ENCODE measurements at places on chromosomes 16 and 17.

GRCh38 chr17:47257651-47258339, 4.2 kb downstream of the ITGB3 start:
- DNase-seq, result no peak
- H3K4me1 ChIP-seq, result peaks cover 25% of the 10 kb centered on the region
- no peak overlapping the region for H3K4me3 ChIP-seq
- H3K27ac ChIP-seq, result no peak overlapping the region
- H3K36me3 ChIP-seq, result no peaks in the 10 kb centered on the region

GRCh38 chr17:18167421-18167820, 16.2 kb upstream of the ALKBH5 start:
- no peak overlapping the region for H3K4me3 ChIP-seq
- no peaks in the 10 kb centered on the region for H3K4me1 ChIP-seq
- no peak for DNase-seq
- H3K36me3 ChIP-seq, result no peaks in the 10 kb centered on the region
- no peak overlapping the region for H3K27ac ChIP-seq
- peaks cover 1% of the 10 kb centered on the region for H3K27me3 ChIP-seq

GRCh38 chr17:17783825-17784656, 52.7 kb downstream of the SREBF1 start:
- H3K27me3 ChIP-seq, result peaks cover 8% of the 10 kb centered on the region
- no peak for DNase-seq
- no peaks in the 10 kb centered on the region for H3K36me3 ChIP-seq
- H3K27ac ChIP-seq, result peak overlapping the region; percentile 37
- H3K4me3 ChIP-seq, result peak overlapping the region; percentile 79
- peaks cover 17% of the 10 kb centered on the region for H3K4me1 ChIP-seq

- H3K36me3 ChIP-seq, result peaks cover 11% of the 10 kb centered on the region
- peaks cover 13% of the 10 kb centered on the region for H3K4me1 ChIP-seq
- H3K27me3 ChIP-seq, result no peaks in the 10 kb centered on the region
- H3K27ac ChIP-seq, result no peak overlapping the region
- no peak for DNase-seq
- H3K4me3 ChIP-seq, result no peak overlapping the region
Observed at GRCh38 chr17:47913050-47913449, 17.0 kb downstream of the SP2 start.

- H3K4me3 ChIP-seq, result no peak overlapping the region
- H3K27ac ChIP-seq, result no peak overlapping the region
- no peaks in the 10 kb centered on the region for H3K36me3 ChIP-seq
- no peaks in the 10 kb centered on the region for H3K4me1 ChIP-seq
- H3K27me3 ChIP-seq, result no peaks in the 10 kb centered on the region
- no peak for DNase-seq
Observed at GRCh38 chr16:20004931-20005330, 68.8 kb downstream of the GPR139 start.

GRCh38 chr16:29807426-29808218, 1.3 kb downstream of the MAZ start:
- peak; percentile 93 for DNase-seq
- peaks cover 46% of the 10 kb centered on the region for H3K36me3 ChIP-seq
- H3K4me1 ChIP-seq, result peaks cover 39% of the 10 kb centered on the region
- peak overlapping the region; percentile 95 for H3K4me3 ChIP-seq
- H3K27me3 ChIP-seq, result peaks cover 5% of the 10 kb centered on the region
- peak overlapping the region; percentile 98 for H3K27ac ChIP-seq

DNA sequence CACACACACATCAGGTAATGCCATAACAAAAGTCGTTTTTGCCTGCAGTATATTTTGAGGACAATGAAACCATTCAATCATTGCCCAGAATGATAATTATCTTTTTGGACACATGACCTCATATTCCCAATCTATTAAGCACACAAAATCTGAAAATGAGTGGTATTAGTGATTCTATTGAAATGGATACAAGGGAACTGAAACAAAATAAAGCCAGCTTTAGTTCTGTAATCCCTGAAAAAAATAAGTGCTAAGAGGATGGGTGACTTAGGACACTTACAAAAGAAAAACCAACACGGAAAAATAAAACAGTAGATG, 128.3 kb upstream of the MAF start:
- H3K4me1 ChIP-seq, result no peaks in the 10 kb centered on the region
- no peak for DNase-seq
- H3K27ac ChIP-seq, result no peak overlapping the region
- H3K4me3 ChIP-seq, result no peak overlapping the region

DNA sequence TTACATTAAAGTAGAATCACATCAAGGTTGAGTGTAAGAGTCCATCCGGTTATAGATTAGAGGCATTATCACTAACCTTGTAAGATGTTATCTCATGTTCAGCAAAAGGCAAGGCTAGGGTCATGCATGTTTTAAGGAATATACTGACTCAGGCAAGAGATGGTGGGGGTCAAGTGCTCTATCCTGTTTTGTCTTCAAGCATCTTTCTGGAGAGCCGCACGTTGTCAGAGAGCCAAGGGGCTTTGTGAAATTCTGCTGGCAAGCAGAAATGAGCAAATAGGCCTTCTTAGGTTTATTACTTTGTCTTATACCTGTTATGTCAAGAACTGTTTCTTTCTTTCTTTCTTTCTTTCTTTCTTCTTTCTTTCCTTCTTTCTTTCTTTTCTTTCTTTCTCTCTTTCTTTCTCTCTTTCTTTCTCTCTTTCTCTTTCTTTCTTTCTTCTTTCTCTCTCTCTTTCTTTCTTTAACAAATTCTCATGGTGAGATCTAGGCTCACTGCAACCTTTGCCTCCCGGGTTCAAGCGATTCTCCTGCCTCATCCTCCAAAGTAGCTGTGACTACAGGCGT, 47.3 kb upstream of the IL34 start:
- H3K4me3 ChIP-seq, result no peak overlapping the region
- H3K27ac ChIP-seq, result no peak overlapping the region
- H3K4me1 ChIP-seq, result no peaks in the 10 kb centered on the region
- peaks cover 7% of the 10 kb centered on the region for H3K27me3 ChIP-seq
- no peaks in the 10 kb centered on the region for H3K36me3 ChIP-seq

DNA sequence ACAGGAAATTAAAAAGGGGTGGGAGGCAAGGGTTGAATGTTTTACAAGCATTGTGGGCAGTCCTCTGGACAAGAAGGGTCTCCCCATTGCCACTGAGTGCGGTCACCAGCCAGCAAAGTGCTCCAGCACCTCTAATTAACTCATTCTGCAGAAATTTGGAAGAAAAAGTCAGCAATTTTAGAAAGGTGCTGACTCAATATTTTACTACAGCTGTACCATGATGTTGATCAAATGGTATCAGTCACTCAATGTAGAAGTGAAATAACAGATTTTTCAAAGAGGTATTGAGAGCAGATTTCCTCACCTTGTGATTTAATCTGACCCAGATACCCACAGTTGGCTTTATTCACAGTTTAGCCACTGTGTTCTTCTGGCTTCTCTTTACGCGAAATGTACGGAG, 96.7 kb downstream of the PMP22 start:
- peaks cover 4% of the 10 kb centered on the region for H3K27me3 ChIP-seq
- H3K4me3 ChIP-seq, result no peak overlapping the region
- no peaks in the 10 kb centered on the region for H3K4me1 ChIP-seq
- DNase-seq, result no peak
- H3K36me3 ChIP-seq, result no peaks in the 10 kb centered on the region

DNA sequence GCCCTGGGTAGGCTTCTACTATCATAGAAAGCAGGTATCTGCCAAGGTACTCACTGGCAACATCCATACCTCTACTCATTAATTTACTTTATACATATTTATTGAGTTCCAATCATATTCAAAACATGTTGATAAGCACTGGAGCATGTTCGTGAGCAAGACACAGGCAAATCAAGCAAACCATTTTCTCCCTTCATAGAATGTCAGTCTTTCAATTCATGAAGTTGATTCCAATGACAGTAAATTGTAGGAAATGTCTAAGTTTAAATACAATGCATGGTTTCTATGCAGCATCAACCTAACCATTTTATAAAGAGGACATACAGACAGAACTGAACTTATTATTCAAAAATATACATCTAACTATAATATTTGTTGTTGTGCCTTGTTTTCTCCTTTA, 978.6 kb downstream of the CDH8 start:
- no peak overlapping the region for H3K4me3 ChIP-seq
- no peaks in the 10 kb centered on the region for H3K27me3 ChIP-seq
- H3K27ac ChIP-seq, result no peak overlapping the region

DNA sequence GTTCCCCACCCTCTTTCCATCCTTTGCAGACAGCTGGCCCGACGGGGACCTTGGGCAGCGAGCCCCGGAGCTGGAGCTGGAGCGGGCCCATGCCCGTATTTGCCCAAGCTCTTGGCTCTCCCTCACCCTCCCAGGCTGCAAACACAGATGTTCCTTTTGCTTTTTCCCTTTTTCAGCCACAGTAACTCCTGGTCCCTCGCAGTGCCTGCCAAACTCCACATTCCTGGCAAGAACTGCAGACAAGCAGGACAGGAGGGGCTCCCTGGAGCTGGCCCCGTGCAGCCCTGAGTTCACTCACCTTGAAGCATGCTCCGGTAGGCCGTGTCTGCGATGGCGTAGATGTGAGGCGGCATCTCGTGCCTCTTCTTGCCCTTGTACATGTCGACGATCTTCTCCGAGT, 33.9 kb downstream of the MYH11 start:
- H3K36me3 ChIP-seq, result no peaks in the 10 kb centered on the region
- H3K27me3 ChIP-seq, result no peaks in the 10 kb centered on the region
- H3K4me3 ChIP-seq, result no peak overlapping the region
- DNase-seq, result no peak

GRCh38 chr16:82024316-82024715, 10.7 kb upstream of the HSD17B2 start:
- no peak for DNase-seq
- no peak overlapping the region for H3K4me3 ChIP-seq
- no peaks in the 10 kb centered on the region for H3K36me3 ChIP-seq
- H3K4me1 ChIP-seq, result no peaks in the 10 kb centered on the region
- no peak overlapping the region for H3K27ac ChIP-seq

GRCh38 chr16:53055541-53056391, 975 bp downstream of the CHD9 start:
- no peaks in the 10 kb centered on the region for H3K27me3 ChIP-seq
- H3K27ac ChIP-seq, result peak overlapping the region; percentile 81
- no peak for DNase-seq
- H3K4me1 ChIP-seq, result peaks cover 27% of the 10 kb centered on the region

DNA sequence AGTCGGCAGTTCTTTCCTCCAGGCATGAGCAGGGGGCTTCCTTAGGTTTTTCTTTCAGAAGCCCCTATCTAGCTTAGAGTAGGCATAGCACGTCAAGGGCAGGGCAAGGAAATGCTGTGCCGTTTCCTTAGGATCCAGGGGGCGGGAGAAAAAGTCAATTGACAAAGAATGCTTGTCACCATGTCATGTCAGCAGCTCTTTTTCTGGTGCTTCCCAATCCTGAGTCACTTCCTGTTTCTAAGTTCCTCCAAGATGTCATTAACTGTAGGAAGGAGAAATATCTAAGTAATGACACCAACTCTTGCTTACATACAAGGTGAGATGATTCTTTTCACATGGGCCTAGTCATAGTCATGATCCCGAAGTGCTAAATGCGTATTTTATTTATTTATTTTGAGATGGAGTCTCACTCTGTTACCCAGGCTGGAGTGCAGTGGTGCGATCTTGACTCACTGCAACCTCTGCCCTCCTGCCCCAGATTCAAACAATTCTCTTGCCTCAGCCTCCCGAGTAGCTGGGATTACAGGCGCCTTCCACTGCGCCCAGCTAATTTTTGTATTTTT, 35.2 kb downstream of the GJC1 start:
- H3K36me3 ChIP-seq, result no peaks in the 10 kb centered on the region
- H3K27me3 ChIP-seq, result peaks cover 6% of the 10 kb centered on the region
- H3K27ac ChIP-seq, result no peak overlapping the region
- H3K4me1 ChIP-seq, result peaks cover 15% of the 10 kb centered on the region

- peaks cover 41% of the 10 kb centered on the region for H3K27me3 ChIP-seq
- no peak overlapping the region for H3K4me3 ChIP-seq
- peaks cover 7% of the 10 kb centered on the region for H3K4me1 ChIP-seq
- H3K36me3 ChIP-seq, result no peaks in the 10 kb centered on the region
- DNase-seq, result no peak
Observed at GRCh38 chr17:35738519-35739133, 7.2 kb downstream of the RASL10B start.

DNA sequence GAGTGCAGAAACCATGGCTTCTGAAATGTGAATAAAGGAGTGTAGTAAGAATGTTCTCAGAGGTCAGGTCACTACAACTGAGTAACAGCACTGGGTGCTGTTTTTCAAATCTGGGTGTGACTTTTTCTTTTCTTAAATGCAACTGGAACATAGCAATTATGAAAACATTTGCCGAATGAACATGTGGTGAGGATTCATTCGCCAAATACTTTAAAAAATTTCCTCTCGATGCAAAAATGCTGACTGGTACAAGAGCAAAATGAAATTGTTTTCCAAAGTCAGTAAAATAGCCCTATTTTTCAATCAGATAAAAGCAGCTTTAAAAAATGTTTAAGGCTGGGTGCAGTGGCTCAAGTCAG, 18.6 kb downstream of the ZDHHC7 start:
- H3K4me3 ChIP-seq, result no peak overlapping the region
- H3K4me1 ChIP-seq, result peaks cover 3% of the 10 kb centered on the region
- H3K36me3 ChIP-seq, result peaks cover 4% of the 10 kb centered on the region
- H3K27me3 ChIP-seq, result no peaks in the 10 kb centered on the region
- no peak overlapping the region for H3K27ac ChIP-seq

DNA sequence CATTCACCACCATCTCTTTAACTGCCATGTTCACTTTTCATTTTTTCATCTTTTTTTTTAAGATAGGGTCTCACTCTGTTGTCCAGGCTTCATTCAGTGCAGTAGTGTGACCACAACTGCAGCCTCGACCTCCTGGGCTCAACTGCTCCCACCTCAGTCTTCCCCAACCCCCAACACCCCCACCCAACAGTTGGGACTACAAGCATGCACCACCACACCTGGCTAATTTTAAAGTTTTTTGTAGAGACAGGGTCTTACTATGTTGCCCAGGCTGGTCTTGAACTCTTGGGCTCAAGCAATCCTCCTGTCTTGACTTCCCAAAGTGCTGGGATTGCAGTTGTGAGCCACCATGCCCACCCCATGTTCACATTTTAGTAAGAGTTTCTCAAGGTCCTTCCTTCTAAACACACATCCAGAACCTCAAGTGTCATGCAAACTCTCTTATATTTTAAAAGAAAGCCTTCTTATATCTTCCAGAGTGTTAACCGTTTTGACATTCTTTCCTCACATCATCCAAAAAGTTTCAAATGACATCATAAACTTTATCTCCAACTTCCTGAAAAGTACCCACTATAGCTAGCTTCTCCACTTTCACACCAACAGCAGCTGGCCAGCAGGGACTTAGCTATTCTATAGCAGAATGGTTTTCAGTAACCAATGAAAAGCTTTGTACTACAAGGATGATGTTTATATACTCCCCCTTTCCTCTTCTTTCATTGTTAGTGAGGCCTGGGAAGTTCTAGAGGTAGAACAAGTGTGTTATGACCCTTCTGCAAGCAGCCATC, 49.3 kb downstream of the TRAF4 start:
- no peaks in the 10 kb centered on the region for H3K27me3 ChIP-seq
- peaks cover 7% of the 10 kb centered on the region for H3K4me1 ChIP-seq
- H3K27ac ChIP-seq, result no peak overlapping the region
- H3K36me3 ChIP-seq, result peaks cover 7% of the 10 kb centered on the region
